ENCODE measurements at places on chromosomes 3 and 15.

DNA sequence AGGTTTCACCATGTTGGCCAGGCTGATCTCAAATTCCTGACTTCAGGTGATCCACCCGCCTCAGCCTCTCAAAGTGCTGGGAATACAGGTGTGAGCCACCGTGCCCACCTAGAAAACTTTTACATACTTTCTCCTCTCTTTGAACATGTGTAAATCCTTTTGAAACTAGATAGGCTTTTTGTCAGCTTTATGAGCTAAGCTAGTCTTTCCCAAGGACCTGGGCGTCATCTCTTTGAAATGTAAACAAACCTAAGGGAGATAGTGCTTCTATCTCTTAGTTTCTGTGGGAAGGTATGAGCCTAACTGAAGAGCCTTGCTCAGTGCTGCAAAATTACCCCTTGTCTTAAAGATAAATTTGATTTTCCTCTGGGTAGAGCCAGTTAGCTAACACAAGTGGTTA, 4.8 kb downstream of the CX3CR1 start:
- DNase-seq = no peak

DNA sequence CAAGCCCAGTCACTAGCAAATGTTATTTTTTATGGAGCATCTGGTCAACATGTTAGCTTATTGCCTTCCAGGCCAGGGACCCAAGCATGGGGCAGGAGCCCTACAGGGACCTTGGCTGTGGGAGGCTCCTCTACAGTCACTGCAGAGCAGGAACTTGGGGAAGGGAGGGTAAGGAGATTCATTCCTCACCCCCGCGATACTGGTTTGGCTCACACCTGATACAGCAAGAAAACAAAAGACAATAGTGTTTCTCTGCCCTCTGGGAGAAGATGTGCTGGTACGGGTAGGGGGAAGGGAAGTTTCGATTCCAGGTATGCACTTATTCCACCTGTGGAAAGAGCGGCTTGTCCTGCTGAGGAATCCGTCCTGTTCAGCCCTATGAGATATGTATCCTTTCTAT, 77.6 kb downstream of the SLC12A8 start:
- DNase-seq = no peak

GRCh38 chr15:73832657-73833056, 40.7 kb upstream of the TBC1D21 start:
- DNase-seq = no peak

GRCh38 chr3:39601241-39601640, 133.8 kb downstream of the MOBP start:
- no peak for DNase-seq

- DNase-seq = no peak
Observed at GRCh38 chr15:63553388-63553791, 43.8 kb upstream of the FBXL22 start.

- no peak for DNase-seq
Observed at GRCh38 chr15:41990243-41990605, 17.9 kb upstream of the EHD4 start.

- DNase-seq = no peak
Observed at GRCh38 chr3:78495301-78495700, 1272.5 kb downstream of the ROBO1 start.

GRCh38 chr3:139527265-139527664, 12.3 kb downstream of the RBP1 start:
- DNase-seq = no peak

DNA sequence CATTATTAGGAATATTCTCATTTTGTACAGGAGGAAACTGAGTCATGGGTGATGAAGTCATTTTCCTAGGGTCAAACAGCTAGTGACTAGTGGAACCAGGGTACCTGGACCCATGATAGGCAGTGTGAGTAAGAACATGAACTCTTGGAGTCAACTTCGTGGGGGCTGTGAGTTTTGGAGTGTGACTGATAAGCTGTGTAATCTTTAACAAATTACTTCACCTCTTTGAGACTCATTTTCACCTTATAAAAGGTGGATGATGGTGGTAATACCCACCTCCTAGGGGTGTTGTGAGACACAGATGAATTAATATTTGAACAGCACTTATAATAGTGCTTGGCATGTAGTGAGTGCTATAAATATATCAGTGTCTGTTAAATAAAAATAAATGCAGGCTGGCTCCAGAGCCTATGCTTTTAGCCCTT, 9.1 kb downstream of the SEMA6D start:
- DNase-seq = no peak

DNA sequence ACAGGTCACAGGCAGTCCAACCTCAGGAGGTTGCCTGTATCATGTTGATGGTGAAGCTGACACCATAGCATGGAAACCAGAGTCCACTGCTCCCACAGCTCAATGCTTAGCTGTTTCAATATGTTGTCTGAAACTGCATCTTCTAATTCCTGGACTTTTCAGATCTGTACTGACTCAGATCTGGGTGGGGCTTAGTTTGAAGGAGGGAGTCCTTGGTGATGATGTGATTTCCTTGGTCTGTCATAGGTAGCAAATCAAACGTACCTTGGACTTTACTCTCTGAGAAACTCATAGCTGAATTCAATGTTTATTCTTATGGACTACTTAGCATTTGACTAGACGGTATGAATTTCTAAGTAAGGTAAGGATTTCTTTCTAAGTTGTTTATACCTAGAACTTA, at the start of gene HHLA2:
Gene HHLA2, plus strand, starts transcription at position 310 of the 400 bp plus-strand sequence. CDS start 55,266 bp downstream, outside the sequence.
- DNase-seq = no peak

DNA sequence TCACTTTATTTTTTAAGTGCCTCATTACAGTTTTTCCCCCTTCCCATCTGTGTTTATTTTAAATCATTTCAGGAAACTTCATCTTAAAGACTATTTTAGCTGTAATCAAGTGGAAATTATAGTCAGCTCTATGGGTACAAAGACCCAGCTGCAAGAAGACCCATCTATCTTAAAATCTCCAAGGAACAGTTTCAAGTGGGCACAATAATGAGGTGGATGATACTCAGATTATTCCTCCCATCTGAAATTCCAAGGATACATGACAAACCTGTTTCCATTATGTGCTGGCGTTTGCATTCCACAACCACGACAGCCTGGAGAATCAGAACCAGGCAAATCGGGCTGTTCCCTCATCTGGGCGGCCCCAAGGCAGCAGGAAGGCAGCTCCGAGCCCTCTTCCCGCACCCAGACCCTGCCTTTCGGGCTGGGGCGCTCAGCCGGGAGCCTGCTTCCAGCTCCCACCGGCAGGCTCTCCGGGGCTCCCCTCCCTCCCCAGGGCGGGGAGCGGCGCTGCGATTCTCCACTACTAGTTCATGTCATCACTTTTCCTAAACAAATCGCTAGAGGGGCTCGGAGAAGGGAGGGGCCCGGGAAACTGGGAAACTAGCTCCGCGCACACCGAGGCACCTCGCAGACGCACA, at the start of gene MGLL:
Gene MGLL, minus strand, starts transcription at position 475 of the 641 bp plus-strand sequence. Its CDS starts 197 bp downstream, at position 278.
- DNase-seq = peak; percentile 26

DNA sequence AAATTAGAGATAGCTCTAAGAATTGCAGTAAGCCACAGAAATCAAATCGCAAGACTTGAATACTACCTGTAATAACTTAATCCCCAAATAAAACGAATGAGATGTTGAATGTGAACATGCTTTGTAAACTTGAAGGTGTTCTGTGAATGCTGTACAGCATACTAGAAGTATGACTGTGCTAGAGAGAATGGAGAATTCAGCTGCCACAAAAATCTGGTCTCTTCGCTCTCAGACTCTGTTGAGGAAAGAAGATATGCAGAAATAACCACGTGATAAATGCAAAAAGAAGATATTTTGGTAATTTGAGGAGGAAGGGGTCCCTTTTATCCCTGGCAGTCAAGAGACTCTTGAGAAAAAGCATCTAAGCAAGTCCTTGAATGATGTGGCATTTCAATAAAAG, 37.3 kb downstream of the ZBTB38 start:
- DNase-seq = no peak

DNA sequence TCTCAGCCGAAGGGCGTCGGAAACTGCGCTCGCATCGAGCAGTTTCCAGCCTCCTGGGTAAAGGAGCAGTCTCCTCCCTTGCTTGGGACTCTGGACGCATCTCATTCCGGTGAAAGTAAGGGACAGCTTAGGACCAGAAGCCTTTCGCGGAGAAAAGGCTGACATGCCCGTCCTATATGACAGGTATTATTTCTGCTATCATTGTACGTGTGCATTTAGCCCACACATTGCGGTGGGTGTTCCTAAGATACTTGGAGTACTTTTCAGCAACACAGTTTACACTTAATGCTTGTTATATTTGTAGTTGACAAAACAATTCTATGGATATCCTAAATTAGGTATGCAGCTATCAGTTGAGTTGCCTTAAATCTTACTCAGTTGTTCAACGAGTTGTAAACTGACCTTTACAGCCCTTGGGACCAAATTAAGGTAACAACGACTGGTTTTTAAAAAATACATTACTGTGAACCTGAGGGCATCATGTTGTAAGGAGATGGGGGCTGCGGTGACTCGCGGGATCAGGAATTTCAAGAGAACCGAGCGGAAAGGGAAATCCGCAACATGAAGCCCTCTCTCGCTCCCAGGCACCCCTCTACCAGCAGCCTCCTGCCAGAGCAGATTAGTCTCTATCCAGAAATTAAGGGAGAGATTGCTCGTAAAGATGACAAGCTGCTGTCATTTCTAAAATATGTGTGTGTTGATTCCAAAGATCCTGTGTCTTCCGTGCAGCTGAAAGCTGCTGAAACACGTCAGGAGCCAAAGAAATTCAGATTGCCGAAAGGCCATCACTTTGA, 632 bp upstream of the COPS2 start:
- no peak for DNase-seq

GRCh38 chr3:4529876-4530588, 36.9 kb downstream of the ITPR1 start:
- no peak for DNase-seq

GRCh38 chr3:147846854-147847478, 437.8 kb downstream of the ZIC1 start:
- DNase-seq = no peak

- DNase-seq = no peak
Observed at GRCh38 chr15:48888191-48888590, 10.3 kb downstream of the EID1 start.

DNA sequence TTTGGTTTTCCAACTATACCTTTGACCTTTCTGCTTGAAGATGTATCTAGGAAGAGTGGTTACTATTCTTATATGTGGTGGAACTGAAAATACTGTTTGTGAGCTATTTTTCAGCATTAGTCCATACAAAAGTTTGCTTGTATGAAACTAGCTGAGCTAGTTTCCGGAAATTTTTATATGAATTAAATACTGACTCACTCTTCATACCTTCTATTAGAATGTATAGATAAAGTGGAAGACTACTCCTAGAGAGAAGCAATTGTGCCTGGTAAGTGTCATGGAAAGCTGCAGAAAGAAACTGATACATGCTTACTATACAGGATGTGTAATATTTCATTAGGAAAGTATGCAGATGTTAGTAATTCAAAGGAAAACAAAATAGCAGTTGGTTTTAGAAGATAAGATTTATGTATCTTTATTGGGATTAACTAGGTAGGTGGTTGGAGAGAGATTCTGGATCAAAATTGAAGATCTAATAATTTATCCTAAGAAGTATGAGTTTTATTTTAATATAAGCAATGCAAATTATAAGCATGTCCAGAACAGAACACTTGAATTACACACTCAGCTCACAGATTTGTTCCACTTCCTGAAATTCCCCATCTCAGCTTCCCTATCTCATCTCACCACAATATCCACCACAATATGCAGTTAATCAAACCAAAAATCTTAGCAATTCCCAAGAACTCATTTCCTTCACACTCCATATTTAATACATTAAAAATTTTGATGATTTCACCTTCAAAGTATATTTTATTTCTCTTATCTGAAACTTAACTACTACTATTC, 82.8 kb downstream of the BCHE start:
- DNase-seq = no peak

- no peak for DNase-seq
Observed at GRCh38 chr3:109071350-109072142, 46.4 kb downstream of the MORC1 start.

DNA sequence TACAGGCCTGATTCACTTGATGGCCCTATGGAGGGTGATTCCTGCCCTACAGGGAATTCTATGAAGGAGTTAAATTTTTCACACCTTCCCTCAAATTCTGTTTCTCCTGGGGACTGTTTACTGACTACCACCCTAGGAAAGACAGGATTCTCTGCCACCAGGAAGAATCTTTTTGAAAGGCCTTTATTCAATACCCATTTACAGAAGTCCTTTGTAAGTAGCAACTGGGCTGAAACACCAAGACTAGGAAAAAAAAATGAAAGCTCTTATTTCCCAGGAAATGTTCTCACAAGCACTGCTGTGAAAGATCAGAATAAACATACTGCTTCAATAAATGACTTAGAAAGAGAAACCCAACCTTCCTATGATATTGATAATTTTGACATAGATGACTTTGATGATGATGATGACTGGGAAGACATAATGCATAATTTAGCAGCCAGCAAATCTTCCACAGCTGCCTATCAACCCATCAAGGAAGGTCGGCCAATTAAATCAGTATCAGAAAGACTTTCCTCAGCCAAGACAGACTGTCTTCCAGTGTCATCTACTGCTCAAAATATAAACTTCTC, 43.6 kb downstream of the BLM start:
- no peak for DNase-seq

DNA sequence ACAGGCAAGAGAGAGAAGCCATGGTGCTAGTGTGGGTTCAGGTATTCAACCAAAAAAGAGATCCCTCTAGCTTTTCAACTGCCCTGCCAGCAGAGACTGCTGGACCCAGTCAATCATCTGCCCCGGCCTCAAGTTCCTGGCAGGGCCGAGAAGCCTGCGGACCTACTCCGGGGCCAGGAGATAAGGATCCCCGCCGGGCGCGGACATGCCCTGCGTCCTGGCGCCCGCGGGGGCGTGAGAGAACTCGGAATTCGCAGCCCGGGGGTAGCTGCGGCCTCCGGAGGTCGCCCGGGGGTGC, 821 bp upstream of the MAGI1 start:
- no peak for DNase-seq

GRCh38 chr3:49806850-49807249, 3.8 kb downstream of the INKA1 start:
- no peak for DNase-seq

DNA sequence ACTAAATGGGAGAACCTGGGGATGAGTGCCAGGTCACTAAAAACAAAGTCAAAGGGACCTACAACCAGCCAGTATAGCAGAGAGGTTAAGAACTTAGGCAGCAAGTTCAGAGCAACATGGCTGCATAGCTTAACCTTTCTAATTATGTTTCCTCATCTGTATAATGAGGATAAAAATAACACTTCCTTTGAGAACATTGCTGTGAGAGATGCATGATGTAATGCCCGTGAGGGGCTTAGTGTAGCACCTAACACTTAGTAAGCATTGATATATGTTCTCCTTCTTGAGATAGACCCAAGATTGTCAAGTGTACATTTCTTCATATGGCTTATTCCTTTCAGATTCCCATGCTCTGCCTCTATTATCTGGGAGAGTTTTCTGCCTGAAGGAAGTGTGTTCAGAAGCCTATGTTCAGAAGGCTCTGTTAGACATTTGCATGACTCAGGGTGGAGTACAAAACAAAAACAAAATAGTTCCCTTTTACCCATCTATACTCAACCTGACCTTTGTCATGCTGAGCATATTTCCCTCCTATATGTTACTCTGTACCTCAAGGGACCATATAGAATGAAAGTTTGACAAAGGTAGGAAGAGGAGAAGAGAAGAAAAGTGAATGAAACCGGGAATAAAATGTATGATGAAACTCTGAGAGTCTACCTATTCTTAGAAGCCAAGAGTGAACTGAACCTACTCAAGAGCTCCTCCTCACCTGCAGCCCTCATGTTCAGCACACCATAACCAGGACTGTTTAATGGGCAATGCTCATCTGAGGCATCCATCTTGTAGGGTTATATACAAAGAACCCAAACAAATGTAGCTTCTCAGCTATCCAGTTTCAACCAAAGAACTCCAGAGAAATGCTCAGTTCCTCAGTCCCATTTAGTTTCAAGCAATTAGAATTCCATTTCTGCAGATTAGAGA, 70.7 kb upstream of the KCNMB2 start:
- no peak for DNase-seq

- no peak for DNase-seq
Observed at GRCh38 chr15:74584779-74585178, 30.9 kb upstream of the CLK3 start.
